Fibroblast of pulmonary artery (primary cell): ENCODE measurements at places on chromosomes 12 and 14.
A peak's percentile ranks its signal among the peaks of the same experiment; 100 is the strongest.

- DNase-seq = no peak
Measured at GRCh38 chr14:54749180-54749579, 153.4 kb downstream of the GCH1 start.

DNA sequence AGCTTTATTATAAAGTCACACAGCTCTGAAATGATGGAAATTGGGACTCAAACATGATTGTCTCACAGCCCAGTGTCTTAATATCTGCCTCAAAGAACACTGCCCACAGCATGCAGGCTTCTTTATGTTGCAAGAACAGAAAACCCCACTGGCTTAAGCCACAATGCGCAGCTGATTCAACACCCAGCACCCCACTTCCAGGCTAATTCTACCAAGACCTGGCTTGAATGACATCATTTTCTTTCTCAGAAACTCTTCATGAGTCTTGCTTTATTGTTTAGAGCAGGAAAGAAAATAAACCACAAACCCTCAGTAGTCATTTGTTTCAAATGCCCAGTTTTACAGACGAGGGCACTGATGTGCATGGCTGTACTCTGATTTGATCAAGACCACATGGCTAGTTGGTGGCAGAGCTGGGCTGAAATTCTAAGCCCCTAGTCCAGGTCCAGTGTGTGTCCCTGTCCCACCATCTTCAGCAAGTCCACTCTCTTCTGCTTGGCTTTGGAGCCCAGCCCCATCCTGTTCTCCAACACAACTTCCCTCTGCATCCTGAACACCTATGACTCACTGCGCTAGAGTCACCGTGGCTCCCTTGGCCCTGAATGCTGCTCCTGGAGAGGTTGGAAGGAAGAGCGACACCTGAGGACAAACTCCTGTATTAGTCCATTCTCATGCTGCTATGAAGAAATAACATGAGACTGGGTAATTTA lies 50.3 kb upstream of the SRSF5 start:
- peak; percentile 98 for DNase-seq

- DNase-seq = no peak
Measured at GRCh38 chr12:19120795-19121194, 8.7 kb upstream of the PLEKHA5 start.

GRCh38 chr14:39957987-39958386 lies 525.8 kb upstream of the FBXO33 start:
- DNase-seq = no peak

DNA sequence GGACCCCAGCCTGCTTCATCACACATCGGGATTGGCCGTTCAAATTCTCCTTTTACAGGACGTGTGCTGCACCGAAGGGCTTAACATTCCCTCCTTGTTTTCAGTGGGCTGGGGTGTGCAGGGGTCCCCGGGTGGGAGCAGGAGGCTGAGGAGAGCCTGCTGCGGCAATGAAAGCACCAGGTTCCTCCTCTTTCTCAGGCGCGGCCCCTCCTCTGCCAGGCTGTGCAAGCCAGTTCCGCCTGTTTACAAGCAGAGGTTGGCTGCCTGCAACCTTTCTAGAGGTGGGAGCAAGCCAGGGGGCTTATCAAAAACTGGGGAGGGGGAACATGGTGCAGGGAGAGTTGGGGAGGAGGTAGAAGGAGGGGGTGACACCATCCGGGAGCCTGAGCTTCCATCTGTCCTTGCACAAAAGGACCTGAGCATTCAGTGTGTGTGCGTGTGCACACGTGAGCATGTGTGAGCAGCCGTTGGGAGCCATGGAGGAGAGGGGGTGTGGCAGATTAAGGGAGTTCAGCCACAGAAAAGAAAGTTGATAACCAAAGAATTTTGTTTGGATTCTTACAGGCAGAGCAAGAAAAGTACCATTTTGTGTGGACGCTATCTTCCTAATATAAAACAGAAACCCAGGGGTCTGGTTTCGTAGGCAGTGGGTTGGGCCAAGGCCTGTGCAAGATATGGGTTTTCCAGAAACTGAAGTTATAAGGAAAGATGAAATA lies 108.8 kb upstream of the RFLNA start:
- no peak for DNase-seq

DNA sequence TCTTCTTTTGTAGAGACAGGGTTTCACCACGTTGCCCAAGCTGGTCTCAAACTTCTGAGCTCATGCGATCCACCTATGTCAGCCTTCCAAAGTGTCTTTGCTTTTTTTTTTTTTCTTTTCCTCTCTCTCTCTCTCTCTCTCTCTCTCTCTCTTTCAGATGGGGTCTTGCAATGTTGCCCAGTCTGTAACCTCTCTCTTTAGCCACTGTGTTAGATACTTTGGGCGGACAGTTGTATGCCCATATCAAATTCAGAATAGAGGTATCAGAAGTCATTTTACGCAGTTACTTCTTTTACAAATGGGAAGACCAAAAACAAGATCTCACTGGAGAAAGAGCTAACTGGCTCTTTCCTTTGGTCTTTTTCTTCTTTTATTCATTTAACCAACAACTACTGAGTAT lies 6.7 kb downstream of the HEBP1 start:
- no peak for DNase-seq

DNA sequence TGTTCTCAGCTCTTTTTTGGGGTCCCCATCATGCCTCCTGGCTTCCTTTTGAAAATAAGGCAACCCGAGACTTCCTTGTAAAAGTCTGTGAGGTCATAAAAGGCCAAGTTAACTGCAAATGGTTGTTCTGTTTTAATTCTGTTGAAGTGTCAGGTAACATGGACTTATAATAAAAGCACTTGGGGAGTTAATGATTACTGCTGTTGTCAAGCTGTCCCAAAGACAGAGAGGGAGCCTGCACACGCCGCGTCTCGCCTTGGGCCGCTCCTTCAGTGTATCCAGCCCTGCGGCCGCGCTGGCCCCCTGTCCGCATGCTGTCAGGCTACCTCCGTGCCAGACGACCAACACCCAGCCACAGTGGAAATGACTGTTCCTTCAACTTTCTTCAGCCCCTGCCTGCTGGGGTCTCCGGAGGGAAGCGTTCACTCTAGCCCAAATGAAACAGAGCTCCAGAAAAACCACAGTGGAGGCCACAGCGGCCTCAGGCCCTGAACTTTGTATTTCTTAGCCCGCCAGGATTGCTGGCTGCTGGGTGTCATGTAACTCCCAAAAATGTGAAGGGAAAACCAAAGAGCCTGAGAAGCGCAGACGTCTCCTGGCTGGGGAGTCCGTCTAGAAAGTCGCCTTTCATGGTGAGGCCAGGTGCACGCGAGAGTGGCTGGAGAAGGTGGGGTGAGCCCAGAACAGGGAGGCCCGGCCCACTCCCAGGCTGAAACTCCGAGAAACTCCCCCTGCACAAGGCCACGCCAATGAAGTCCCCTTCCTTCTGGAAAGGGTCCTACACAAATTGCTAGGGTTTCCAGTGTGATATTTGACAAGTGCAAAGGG lies 189.1 kb downstream of the ZFP36L1 start:
- no peak for DNase-seq

DNA sequence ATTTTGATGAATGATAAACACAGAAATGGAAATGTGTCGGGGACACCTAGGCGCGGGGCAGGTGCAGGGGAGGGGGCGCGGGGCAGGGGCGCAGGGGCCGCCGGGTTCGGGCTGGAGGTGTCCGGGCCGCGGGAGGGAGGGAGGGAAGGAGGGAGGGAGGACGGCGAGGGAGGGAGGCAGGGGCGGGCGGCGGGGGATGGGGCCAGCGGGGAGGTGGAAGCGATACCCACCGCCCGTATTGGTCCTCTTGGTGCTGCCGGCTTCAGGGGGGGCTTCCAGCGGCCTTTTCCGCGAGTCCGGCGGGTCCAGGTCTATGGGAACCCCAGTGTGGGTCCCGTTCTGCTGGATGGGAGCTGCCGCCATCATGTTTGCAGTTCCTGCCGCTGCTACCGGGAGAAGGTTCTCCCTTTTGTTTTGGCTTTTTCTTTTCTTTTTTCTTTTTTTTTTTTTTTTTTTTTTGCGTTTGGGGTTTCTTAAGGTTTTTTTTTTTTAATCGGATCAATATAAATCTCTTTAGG lies 703 bp downstream of the NOVA1 start:
- peak; percentile 39 for DNase-seq

DNA sequence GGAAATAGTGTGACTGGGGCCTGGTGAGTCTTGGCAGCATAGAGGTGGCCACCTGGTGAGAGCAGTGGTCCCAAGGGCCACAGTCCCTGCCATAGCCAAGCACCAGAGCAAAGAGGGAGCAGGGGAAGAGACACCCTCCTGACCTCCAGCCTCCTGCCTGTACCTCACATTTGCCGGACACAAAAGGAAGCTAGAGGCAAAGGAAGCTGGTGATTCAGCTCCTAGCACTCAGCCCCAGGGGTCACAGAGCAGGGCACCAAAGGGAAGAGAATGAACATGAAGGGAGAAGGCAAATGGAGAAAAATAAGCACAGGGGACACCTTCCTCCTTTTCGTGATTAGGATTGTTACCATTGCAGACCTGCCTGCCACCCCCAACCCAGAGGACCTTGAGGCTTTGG lies 216.8 kb downstream of the ZFP36L1 start:
- no peak for DNase-seq

DNA sequence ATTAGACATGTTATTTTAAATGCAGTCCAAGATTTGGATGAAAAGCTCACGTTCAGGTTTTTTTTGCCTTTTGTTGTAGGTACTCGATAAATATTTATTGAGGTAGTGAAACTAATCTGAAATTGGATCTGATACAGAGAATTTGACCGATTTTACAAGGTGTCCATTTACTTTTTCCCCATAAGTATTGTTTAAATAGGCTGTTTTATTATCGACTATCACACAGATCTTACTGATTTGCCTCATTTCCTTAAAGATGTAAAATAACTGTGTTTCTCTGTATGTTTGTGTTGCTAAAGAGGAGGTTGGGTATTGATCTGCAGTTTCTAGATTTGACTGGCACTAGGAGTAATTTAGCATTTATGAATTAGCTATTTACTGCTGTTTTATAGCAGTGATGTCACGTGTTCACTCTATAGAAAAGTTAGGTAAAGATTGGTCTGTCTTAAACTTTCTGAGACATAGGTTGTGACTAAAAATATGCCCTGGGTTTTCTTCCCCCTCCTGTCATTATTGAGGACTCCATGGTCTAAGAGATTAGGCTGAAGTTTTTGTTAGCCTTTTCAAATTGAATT lies 3.5 kb downstream of the RAP1B start:
- no peak for DNase-seq

- DNase-seq = no peak
Measured at GRCh38 chr14:88669346-88669745, 106.5 kb downstream of the ZC3H14 start.

DNA sequence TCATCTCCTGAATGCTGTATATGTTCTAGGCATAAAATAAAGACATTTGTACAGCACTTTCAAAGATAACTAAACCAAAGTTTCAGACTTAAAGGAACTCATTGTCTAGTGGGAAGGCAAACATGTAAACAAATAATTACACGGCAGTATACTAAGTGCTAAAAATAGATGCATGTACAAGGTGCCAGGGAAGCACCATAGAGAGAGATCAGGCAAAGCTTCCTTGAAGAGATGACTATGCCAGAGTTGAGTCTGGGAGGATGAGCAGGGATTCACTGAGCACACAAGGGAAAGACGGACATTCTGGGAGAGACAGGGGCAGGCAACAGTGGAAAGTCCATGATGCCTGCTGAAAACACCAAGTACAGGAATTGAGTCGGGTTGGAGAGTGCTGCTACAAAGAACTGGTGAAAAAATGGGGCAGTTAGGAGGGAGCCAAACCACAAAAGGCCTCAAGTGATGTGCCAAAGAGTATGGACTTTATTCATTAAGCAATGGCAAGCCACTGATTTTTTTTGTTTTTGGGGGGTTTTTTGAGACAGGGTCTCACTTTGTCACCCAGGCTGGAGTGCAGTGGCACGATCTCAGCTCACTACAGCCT lies 26.8 kb downstream of the ANKS1B start:
- DNase-seq = no peak
